ENCODE measurements at places on chromosomes 1 and 21.

DNA sequence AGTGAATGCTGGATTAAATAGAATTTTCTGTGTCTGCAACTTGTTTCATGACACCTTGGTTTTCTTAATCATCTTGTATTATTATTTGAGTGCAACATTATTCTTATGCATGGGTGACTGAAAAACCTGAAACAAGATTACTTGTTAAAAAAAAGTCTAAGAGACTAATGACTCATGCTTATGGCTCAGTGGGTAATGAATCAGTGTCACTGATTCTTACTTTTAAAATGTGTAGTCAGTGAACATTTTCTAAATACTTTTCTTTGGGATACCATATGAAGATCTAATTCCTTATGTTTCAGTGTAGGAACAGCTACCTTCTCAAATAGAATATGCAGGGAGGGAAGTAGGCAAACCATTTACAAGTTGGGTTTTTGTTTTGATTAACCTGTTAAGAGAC, 65.5 kb downstream of the PRKAA2 start:
- no peak for DNase-seq

DNA sequence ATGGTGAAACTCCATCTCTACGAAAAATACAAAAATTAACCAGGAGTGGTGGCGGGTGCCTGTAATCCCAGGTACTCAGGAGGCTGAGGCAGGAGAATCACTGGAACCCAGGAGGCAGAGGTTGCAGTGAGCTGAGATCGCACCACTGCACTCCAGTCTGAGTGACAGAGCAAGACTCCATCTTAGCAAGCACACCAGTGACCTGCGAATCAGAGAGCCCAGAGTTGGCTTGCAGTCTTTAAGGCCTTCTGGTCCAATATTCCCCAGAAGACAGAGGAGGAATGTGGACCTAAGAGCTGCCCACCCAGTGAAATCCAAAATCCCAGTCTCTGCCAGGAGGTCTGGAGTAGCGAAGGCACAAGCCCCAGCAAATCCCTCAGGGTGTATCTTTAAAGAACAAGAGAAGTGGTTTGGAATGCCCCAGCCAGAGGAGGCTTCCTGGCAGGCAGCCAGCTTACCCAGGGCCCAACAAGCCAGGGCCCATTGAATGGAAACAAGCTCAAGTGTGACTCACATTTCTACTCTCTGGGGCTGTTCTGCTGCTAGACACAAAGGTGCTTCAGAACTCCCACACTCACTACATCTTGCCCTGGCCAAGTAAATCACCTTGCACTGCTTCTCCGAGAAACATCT, 23.9 kb downstream of the GPR161 start:
- no peak for DNase-seq

GRCh38 chr21:37446552-37446951, 80.0 kb downstream of the DYRK1A start:
- DNase-seq, result no peak

DNA sequence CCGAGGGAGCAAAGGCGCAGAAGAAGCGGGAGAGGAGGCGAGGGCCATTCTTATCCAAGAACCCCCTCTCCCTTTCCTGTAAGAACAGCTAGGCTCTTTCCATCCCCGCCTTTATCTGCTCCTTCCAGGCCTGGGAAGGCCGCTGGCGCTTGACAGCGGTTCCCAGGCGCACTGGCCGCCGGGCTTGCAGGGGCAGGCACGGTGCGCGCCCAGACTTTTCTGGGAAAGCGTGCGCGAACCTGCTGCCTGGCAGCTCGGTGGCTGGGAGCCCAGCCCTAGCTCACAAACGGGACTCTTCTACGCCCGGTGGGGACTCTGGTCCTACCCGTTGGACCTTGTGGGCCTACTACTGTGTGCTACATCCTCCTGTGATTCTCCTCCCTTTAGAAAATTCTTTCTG, 8.8 kb upstream of the IFNLR1 start:
- no peak for DNase-seq

GRCh38 chr21:38759413-38759812, 46.3 kb upstream of the ETS2 start:
- DNase-seq, result no peak

GRCh38 chr1:30911059-30911954, 2.7 kb upstream of the SDC3 start:
- peak; percentile 91 for DNase-seq

Measured in posterior cingulate gyrus (tissue), 11 donors.